Spinal cord (tissue), 10 donors: ENCODE measurements at places on chromosomes 11 and 22.

DNA sequence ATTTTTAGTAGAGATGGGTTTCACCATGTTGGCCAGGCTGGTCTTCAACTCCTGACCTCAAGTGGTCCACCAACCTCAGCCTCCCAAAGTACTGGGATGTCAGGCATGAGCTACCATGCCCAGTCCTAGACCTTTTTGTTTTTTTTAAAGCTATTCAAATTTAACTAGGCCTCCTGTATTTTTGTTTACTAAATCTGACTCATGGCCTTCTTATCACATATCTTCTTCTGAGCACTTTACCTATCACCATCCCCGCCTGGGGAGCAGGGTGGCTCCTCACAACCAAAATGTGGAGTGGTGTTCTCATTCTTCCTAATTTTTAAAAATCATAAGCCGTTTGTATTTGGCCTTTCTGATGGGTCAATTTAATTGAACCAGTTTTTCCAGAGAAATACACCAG is 92.6 kb downstream of the DBX1 start:
- no peak for DNase-seq

DNA sequence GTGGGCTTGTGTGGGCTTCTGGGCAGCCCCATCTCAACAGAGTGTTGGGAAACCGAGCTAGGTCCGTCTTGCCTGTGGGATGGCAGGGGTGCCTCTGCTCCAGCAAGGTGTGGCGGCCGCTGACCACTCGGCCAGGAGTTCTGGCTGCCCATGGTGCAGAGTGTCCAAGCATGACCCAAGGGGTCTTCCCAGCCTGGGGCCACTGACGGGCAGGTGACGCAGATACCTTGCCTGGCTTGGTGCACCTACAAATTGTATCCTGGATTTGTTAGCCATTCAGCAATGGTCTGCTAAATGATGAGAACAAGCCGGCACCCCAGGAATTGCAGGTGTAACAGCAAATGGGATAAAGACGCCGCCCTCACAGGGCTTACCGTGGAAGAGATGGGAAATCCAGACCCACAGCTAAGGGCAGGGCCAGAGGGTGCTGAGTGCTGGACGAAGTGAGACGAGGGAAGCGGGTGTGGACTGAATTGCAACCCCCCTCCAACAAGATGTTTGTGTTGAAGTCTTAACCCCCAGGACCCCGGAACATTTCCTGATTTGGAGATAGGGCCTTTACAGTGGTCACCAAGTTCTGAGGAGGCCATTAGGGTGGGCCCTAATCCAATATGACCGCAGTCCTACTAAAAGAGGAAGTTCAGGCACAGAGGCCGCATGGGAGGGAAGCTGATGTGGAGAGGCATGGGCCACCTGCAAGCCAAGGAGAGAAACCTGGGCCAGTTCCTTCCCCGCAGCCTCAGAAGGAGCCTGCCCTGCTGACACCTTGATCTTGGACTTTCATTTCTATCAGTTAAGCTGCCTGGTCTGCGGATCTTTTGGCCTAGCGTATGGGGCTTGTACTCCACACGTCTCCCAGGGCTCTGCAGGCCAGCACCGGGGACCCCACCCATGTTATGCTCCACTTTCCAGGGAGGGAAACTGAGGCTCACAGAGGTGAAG is 45.2 kb upstream of the LINC01488 start:
- DNase-seq, result no peak

DNA sequence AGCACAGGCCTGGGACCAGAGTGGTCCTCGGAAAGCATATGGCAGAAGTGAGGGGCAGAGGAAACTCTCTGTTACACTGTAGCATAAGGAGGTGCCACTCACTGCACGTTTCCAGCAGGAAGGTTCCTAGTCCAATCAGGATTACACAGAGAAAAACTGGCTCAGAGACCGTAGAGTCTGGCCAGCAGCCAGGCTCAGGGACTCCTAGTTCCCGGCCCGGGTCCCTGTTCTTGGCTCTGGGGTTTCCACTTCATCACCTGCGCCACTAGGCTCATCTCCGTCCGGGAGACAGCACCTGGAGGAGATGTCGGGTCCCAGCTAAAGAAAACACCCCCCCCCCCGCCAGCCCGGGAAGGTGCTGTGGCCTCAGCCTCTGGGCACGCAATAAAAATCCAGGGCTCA is 1.1 kb downstream of the TTLL12 start:
- DNase-seq, result no peak

DNA sequence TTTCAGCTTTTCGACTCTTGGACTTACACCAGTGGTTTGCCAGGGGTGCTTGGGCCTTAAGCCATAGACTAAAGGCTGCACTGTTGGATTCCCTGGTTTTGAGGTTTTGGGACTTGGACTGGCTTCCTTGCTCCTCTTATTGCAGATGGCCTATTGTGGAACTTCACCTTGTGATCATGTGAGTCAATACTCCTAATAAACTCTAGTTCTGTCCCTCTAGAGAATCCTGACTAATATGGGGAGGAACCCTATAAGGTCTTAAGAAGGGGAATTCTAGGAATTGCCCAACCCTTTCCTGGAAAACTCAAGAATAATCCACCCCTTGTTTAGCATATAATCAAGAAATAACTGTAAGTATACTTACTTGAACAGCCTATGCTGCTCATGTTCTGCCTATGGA is 491.8 kb downstream of the TMEM135 start:
- no peak for DNase-seq

GRCh38 chr11:3920148-3920852 is 64.8 kb downstream of the STIM1 start:
- DNase-seq, result no peak

GRCh38 chr11:82754410-82754809 is 20.7 kb upstream of the FAM181B start:
- peak; percentile 69 for DNase-seq

DNA sequence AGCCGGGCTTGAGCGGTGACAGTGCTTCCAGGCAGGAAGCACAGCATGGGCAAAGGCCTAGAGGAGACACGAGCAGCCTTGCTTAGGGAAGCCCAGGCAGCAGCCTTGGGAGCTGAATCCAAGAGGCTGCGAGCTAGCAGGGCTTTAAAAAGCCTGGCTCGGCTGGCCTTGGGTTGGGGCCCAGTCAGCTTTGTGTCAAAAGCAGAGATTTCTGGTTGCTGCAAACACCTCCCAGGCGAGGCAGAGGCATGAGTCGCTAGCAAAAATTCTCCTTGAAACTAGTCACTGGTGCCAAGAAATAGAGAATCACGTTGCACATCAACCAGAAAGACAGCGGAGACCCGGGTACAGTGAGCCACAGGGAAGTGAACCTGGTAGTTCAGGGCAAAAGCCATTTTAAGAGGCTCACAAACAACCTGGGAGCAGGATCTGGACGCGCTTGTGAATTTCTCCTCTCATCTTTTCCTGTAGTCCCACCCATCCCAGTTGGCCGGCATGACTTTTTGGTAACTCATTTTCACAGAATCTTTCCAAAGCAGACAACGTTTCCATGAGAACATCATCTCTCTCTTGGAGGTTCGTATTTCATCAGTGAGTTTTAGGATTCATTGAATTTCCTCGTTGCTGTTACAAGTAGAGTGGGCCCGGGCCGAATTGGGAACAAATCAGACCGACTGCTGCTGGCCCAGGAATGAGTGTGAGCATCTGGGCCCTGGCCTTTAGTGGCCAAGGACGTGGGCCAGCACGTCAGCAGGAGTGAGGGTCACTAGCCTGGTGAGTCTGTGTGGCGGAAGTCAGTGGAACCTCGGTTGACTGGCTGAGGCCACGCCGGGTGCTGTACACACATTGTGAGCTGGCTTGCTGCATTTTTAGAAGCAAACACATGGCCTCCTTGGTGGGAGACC is 16.4 kb upstream of the FGF4 start:
- no peak for DNase-seq

DNA sequence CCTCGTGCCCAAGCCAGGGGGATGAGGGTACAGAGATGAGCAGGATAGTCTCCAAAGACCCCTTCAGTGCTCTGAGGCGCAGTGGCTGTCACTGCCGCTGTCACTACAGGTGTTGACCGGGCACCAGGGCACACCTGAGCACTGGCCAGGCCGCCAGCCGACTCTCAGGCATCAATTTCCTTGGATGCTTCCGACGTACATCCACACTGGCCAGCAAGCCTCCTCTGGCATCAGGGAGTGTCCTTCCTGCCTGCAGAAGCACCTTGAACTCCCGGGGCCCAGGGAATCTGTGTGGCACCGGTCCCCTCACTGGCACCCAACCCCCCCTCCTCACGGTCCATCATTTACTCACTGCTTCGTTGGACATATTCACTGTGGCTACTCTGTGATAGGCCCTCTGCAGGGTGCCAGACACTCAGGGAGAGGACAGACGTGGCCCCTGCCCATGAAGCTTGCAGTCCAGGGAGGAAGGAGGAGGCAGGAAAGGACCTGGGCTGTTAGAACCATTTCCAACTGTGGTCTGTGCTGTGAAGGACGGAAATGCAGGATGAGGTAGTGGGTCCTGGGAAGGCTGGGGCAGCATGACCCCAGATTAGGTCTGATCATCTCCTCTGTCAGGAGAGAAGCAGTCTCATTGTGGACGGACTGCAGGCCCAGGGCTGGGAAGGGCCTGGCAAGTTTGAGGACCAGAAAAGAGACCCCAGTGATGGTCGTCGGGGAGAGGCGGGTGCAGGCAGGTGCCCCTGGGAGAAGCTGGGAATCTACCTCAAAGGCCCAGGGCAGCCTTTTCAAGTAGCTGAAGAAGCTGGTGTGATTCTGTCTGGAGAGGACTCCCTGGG is 46.3 kb upstream of the ANO1 start:
- no peak for DNase-seq

GRCh38 chr11:8328231-8328794 is 64.6 kb upstream of the LMO1 start:
- DNase-seq, result no peak

- DNase-seq, result no peak
These were observed 106.4 kb upstream of the ANO1 start for GRCh38 chr11:69971741-69972140.

DNA sequence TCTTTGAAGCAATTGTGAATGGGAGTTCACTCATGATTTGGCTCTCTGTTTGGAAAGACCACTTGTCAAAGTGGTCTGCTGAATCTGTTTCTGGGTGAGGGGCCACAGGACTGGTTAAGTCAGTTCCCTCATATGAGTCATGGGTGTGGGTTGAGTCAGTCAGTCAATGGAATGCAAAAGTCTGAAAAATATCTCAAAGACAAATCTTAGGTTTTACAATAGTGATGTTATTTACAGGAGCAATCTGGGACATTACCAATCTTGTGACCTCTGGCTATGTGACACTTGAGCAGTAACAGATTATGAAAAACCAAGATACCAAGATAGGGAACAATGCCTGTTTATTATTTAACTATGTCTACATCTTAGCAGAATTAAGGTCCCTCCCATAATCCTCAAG is 311.6 kb downstream of the AASDHPPT start:
- DNase-seq, result no peak

GRCh38 chr11:126079621-126080124 is 17.0 kb upstream of the CDON start:
- no peak for DNase-seq

GRCh38 chr11:9266132-9266736 is 1.1 kb upstream of the DENND5A start:
- DNase-seq, result no peak

DNA sequence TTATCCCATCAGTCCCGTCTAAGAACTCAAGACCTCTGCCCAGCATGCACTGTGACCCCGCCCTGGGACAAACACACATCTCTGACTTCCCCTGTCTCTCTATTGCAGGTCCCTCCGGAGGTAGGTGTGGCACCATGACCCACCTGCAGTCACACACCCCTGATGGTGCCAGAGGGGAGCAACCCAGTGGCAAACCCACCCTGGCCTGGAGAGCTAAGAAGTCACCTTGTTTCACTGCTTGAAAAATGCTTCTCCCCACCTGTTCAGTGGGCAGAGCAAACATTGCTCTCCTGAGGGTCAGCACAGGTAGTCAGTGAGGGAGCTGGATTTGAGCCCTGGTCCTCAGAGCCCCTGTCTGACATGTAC is 23.9 kb downstream of the CAPN1 start:
- no peak for DNase-seq

DNA sequence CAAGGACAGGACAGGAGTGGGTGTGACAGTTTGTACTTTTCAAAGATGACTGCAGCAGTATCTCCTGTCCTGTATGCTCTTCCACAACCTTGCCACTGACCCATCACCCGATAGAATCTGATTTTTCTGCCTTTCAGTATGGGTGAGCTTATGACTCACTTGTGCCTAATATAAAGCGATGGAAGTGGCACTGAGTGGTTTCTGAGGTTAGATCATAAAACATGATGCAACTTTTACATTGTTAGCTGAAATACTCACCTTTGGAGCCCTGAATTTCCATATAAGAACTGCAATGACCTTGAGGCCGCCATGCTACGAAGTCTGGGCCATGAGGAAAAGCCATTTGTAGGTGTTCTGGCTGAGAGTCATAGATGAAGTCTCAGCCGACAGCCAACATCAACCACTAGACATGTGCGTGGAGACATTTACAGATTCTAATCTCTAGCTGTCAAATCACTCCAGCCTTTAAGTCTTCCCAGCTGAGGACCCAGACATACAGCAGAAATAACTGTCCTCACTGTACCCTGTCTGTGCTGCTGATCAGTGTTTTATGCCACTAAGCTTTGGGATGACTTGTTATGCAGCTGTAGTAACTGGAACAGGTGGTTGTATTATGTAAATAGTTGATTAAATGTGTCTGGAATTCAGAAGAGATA is 105.9 kb upstream of the ARHGAP20 start:
- no peak for DNase-seq

- DNase-seq, result no peak
These were observed 91.4 kb upstream of the BIRC3 start for GRCh38 chr11:102225689-102226568.

GRCh38 chr11:63508009-63508408 is 2.1 kb downstream of the LGALS12 start:
- no peak for DNase-seq

GRCh38 chr11:67254798-67255197 is 11.5 kb upstream of the GRK2 start:
- DNase-seq, result no peak

DNA sequence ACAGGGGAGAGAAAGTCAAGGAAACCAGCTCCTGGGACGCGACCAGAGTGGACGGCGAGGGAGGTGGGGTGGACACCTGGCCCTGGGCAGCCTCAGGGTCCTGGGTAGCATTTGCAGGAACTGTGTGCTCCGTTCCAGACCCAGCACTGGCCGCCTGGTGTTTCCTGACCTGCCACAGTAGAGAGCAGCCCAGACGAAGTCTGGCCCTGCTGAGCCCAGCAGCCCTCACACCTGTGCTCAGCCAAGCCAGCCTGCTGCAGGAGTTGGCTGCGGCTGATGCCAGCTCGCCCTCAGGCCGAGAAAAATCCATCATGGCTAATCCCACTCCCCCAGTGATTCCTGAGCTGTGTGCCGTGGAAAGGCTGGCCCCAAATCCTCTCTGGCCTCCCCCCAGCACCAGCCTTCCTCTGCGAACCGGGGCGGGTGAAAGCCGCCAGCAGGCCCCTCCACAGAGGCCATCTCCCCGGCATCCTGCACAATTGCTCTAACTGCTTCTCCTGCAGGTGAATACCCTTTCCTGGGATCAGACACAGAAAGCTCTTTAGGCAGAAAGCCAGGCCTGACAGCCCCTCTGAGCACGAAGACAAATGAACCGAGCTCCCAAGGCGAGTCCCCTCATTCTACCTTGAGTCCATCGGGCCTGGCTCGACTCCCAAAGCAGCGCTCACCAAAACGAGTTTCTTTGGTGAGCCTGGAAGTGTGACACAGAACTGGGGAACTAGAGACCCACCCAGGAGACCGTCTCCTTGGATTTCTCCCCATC is 88.6 kb downstream of the RTL6 start:
- DNase-seq, result no peak

GRCh38 chr11:37558619-37559210 is 960.7 kb upstream of the RAG2 start:
- no peak for DNase-seq
